ENCODE measurements at places on chromosomes 11 and 22.

DNA sequence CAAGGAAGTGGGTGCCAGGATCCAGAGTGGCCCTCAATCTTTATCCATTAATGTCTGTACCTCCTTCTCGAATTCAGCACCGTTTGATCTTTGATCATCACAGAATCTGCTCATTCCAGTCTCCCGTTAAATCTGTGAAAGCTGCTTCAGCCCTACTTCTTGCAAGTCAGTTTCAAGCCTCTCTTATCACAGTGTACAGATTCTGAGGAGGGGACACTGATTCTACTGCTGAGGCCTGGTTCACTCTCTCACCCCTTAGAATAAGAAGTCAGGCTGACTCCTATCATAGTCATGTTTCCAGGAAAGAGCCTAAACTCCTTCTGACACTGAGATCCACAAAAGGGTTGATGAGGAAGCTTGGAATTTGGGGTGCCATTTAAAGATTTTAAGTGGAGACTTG is 39.0 kb downstream of the MAML2 start:
- no peak for DNase-seq

GRCh38 chr22:42747701-42748513 is 27.2 kb upstream of the A4GALT start:
- peak; percentile 94 for DNase-seq

DNA sequence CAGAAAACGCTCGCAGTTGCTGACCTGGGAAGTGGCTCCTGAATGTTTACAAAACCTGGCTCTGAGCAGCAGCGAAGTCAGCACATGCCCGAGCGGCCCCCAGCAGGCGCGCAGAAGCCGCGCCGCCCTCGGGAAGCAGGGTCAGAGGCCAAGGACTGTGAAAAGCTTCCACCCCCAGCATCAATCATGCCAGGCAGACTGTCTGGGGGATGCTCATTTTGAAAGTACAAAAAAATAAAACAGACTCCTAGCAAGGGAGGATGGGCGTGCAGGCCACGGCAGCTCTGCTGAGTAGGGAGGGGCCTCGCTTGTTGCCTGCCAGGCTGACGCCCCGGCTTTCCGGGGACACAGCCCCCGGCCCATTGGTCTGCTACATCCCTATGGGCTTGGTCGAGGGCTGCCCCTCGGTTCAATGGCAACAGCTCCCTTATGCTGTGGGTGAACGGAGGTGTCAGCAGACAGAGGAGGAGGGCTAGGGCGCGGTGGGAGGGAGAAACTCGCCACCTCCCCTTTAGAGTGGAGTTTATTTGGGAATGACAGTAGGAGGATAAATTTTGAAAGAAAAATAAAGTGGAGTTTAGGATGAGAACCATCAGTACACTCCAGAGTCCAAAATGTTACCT is 37.7 kb upstream of the GNB1L start:
- DNase-seq: peak; percentile 31

- no peak for DNase-seq
Observed at GRCh38 chr11:130653838-130654636, 205.6 kb downstream of the ADAMTS15 start.

- peak; percentile 40 for DNase-seq
Observed at GRCh38 chr11:33258631-33259205, 1.5 kb downstream of the HIPK3 start.
